ENCODE measurements at places on chromosomes 7 and 10.

DNA sequence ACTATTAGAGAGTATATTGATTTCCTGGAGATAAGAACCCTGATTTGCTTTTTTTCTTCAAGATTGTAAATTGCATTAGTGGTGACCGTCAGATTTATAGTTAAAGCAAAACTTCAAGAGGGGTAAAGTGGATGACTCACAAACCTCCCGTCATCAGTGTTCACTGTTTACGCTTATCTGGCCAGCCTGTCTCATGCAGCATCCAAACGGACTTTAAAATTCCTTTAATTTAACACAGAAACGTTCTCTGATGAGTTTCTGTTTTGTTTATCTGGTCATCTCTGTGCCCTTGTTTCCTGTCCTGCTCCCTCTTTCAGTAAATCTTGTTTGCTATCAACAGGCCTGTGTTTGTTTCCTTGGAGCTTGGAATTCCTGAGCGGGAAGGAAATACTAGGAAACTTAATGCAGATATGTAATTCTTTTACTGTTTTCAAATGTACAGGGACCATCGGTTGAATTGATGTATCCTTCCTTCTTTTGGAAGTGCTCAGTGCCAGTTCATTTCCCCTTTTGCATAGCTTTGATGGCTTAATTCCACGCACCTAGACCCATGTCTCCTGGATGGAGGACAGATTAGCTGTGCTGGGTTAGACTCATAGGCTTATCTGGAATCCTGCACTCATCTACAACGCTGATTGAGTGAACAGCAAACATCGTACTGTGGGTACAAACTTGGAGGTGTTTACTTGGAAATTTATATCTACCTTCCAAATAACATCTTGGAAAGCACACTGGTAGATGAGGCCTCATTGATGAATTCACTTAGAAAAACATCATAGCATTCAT is 21.3 kb downstream of the PTPRE start:
- no peak for DNase-seq

- DNase-seq, result no peak
Observed at GRCh38 chr10:100962351-100963080, 6.8 kb upstream of the SEMA4G start.

DNA sequence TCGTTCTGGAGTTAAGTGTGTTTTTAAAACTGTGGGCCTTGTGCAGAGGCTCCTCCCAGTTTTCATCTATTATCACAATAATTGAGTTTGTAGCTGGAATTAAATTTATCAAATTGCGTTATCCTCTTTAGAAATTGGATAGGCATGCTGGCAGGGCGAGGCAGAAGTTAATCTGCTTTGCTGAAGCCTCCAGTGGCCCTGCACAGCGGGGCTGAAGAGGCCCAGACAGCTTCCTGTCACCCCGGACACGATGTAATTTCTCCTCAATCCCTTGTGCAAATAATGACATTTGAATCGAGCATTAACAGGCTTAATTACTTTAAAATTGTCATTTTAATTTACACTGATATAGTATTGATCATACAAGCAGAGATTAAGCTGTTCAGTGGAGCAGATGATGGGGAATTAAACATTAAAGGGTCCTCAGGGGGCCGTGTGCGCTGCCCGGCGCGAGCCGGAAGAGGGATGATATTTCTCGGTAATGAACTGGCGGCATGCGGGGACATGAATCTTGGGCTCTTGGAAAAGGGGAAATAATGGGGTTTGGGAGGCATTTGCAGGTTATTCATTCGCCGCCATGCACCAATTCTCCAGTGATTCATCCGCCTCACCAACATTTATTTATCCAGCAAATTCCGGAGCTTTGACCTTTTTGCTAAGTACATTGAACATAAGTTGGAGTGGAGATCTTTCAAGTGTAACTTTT is 118.5 kb downstream of the NKX6-2 start:
- no peak for DNase-seq

DNA sequence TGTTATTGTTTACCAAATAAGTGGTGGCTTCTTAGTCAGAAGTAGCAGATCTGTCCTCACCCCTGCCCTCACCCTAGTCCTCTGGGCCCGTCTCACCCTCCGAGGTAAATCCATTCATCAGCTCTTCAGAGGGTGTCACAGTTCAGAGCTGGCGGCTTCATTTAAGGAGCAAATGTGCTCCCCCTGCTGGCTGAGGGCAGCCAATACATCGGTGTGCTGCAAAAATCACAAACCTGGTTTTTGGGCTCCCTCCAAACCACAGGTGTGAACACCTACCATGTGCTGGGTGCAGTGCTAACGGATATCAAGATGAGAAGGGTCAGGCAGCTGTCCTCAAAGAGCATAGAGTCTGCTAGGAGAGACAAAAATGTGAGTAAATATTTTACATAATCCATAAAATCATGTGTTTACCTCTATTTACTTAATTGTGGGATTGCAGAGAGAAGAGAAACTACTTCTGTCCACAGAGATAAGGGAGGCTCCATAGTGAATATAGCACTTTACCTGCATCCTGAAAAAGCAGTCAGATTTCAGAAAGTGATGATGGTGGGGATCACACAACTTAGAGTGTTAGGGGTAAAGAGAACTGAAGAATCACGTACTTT is 15.5 kb upstream of the CRTAC1 start:
- DNase-seq, result peak; percentile 16

GRCh38 chr7:135744938-135745702 is 3.5 kb downstream of the FAM180A start:
- no peak for DNase-seq

- no peak for DNase-seq
Observed at GRCh38 chr7:43937444-43937843, 11.2 kb downstream of the UBE2D4 start.

GRCh38 chr7:23873306-23873705 is 163.3 kb downstream of the STK31 start:
- DNase-seq, result no peak

DNA sequence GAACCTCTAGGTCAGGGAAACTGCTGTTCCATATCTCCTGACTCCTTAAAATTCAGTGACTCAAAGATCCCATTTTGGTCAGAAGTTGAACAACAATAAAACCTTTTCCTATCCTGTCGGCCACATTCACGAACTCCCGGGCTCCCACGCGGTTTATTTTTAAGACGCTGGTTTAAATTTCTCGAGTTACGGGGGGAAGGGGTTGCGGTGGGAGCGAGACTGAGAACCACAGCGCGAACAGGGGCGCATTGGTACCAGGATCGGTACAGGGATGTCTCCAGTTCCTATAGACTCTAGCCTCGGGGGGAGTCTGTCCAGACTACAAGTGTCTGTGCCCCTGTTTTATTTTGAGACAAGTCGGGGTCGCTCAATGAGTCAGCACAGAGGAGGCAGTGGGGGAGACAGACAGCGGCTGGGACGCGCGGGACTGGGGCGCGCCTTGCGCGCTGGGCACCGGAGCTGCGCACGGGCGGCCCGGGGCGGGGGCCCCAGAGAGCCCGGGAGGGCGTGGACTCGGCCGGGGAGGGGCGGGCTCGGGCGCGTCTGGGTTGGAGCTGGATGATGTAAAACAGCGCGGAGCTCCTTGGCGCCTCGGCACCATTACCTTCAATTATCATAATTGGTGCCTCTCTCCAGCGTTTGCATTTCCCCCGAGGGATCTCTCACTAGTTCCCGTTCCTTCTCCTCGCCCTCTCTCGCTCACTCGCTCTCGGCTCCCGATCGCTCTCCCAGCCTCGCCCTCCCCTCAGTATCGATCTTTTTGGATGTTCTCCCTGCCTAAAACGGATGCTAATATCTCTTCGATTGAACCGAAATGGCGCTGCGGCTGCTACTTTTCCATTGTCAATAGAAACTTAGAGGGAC is 8.7 kb upstream of the BAMBI start:
- no peak for DNase-seq

DNA sequence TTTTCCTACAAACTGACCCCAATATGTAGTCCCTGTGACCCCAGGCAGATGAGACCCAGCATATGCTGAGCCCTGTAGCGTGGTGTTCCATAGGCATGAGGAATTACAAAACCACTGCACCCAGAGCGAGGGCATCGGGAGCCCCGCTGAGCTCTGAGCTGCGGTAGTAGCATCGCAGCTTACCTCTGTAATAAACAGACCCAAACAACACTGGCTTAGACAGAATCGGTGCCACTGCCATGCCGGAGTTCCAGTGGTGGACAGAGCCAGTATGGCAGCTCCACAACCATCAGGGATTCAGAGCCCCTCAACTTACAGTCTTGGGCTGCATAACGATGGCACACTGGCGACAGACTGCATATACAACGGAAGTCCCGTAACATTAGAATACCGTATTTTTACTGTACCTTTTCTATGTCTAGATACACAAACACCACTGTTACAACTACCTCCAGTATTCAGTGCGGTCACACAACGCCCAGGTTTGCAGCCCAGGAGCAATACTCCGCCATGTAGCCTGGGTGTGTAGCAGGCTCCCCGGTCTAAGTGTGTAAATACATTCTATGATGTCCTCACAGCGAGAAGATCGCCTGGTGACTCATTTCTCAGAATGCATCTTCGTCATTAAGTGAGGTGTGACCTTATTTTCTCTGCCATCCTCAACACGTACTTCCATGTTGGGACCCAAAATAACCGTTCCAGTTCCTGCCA is 68.8 kb downstream of the PROSER2 start:
- DNase-seq, result no peak

- DNase-seq, result no peak
Observed at GRCh38 chr7:156772725-156773124, 120.3 kb downstream of the LMBR1 start.

- no peak for DNase-seq
Observed at GRCh38 chr10:104387130-104387888, 33.7 kb downstream of the CFAP58 start.

- DNase-seq, result no peak
Observed at GRCh38 chr7:93890041-93890463, 501 bp downstream of the TFPI2 start.

- no peak for DNase-seq
Observed at GRCh38 chr7:74462707-74463100, 9.0 kb downstream of the GTF2IRD1 start.

GRCh38 chr7:95089414-95090315 is 182.3 kb downstream of the PPP1R9A start:
- DNase-seq, result no peak

DNA sequence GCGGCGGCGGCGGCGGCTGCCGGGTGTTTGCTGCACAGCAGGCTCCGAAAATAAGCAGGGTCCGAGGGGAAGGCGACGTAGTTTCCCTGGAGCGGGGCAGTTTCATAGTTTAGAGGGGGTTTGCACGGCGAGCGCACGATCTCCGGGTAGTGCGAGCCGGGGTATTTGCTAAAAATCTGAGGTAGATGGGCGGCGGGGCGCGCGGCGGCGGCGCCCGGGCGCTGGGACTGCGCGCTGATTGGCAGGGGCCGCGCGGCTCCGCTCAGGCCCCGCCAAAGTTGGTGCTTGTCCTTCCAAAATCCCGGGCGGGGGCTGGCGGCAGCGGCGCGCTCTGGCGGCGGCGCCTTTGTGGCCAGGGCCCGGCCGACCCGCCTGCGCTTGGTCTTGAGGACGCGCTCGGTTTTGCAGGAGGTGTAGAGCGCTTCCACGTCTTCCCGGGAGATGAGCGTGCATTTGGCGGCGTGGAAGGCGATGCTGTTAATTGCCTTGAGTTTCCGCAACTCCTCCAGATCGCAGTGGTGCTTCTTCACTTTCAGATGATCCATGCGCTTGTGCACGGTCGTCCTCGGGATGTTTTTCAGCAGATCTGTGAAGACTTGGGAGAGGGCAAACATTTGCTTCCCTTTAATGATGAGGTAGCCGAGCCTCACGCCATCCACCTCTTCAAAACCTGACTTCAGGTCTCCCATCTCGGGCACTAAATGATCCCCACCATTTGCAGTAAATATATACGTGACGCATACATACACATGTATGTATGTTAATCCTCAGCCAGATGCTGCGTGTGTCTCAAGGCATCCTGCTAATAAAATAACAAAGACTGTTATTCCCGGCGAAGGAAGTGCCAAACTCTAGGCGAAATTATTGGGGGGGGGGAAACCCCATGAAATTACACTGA is 8.1 kb downstream of the SKIDA1 start:
- DNase-seq, result no peak

- no peak for DNase-seq
Observed at GRCh38 chr10:129035052-129035827, 431.8 kb upstream of the MGMT start.

- no peak for DNase-seq
Observed at GRCh38 chr7:128810473-128810872, 18.7 kb downstream of the CCDC136 start.

DNA sequence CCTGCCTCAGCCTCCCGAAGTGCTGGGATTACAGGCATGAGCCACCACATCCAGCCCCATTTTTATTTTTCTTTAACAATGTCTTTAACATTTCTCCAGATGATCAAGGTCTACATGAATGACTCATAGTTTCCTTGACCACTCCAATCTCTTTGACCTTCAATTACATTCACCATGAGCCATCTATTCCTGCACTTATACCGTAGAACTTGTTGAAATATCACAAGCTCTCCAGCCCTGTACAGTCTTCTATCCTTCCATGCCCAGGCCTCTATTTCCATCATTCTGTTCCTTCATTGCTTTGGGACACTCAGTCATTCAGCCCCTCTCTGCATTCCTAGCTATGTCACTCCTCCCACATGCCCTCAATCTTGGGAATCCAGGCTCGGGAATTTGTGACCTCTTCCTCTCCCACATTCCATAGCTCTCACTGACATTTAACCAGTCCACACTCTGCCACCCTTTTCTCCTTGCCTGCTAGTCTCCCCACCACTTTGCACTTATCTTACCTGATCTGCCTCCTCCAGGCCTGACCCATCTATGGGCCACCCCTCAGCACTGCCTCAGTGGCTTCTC is 151.8 kb upstream of the STK17A start:
- DNase-seq, result no peak

GRCh38 chr10:91537614-91538383 is 95.1 kb downstream of the PPP1R3C start:
- no peak for DNase-seq

DNA sequence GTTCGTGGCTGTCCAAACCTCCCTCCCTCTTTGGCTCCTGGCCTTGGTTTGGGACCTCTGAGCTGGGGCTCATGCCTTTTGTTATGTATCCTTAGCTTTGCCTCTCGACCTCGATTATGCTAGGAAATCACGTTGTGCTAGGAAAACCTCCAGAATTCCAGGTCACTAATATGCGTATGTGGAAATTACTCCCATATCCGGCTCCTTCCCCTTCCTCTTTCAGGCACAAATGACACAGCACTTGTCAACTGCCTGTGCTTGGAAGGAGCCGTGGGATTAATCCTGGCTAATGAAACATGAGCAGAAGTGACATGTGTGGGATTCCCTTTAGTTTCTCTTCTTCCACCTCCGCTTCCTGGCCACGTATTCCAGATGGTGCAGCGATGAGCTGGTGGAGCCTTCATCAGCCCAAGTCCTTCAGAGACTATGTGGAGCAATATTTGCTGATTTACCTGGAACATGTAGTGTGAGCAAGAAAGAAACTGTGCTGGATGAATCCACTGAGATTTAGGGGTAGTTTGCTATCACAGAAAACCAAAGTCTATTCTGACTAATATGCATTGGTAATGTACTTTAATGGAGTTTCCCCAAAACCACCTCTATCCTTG is 149.2 kb downstream of the REEP3 start:
- DNase-seq, result no peak
